ENCODE measurements at places on chromosomes 4 and X.

DNA sequence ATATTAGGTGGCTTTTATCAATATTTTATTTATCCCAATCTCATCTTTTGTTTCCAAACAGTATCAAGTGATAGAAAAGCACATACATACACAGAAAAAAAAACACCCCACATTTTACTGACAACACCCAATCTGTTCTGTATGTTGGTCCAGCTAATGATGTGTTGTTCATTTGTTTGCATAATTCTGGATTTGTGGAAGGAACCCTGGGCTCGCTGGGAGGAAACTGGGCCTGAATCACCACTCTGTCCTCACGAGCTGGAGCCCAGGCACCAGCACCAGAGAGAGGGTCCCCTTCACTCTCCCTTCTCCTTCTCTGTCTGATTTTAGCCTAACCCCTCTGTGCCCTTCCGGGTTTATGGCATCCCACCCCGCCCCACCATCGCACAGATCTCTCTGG lies 79.8 kb downstream of the PSAPL1 start:
- no peak for DNase-seq

DNA sequence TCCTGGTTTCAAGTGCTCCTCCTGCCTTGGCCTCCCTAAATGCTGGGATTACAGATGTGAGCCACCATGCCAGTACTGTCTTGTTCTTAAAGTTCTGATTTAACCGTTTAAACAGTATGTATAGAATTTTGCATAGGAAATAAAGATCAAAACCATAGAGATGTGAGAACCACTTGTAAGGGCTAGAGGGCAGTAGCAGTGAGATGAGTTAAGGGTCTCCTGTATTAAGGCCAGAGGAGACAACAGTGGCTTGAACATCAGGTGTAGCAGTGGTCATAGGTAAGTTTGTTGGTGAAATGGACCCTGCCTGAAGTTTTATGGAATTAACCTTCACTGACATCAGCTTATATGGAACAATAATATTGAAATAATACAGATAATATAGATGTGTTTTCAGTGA lies 155.7 kb downstream of the SLC4A4 start:
- no peak for DNase-seq

DNA sequence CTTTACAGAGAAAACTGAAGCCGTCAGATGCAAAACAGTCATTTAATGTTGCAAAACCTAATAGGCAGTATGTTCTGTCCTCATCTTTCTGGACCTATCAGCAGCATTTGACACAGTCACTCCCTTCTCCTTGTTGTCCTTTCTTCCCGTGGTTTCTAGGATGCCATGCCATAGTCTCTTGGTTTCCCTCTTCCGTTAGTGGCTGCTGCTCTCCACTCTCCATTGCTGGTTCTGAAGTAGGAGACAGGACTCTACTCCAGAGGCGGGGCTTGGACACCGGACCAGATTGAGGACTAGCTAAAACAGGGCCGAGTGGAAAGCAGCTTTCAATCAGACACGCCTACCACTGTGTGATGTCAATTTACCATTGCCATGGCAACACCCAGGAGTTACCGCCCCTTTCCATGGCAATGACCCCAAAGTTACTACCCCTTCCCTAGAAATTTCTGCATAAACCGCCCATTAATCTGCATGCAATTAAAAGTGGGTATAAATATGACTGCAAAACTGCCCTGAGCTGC lies 88.8 kb upstream of the CCDC160 start:
- no peak for DNase-seq

- no peak for DNase-seq
These were observed 2062.0 kb downstream of the ARAP2 start for GRCh38 chr4:34182306-34182705.

- no peak for DNase-seq
These were observed 12.9 kb upstream of the WDR1 start for GRCh38 chr4:10129196-10130177.

- DNase-seq, result no peak
These were observed 6.1 kb downstream of the AWAT2 start for GRCh38 chrX:70043685-70044084.

DNA sequence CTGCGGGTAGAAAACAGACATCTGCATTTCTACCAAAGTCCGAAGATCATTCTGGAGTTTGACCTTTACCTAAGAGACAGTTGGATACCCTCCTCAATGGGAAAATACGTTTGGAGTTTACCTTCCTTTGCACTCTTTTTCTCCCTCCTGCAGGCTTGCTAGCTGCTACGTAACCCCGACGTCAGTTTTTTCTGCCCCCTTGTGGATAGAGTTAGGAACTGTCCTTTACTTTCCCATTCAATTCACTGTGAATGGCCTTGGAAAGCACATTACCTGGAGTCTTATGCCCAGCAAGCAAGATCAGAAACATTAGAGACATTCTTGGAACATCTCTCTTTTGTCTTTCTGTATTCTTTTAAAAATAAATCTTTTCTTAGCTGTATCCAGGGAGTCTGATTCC lies 250.7 kb downstream of the NAP1L3 start:
- no peak for DNase-seq

Data from stimulated activated CD4-positive, alpha-beta T cell treated with anti-CD3 and anti-CD28 coated beads, TNF-alpha, amount 100 ng/mL, for 4 hours (primary cell).